Fibroblast of skin of left biceps (primary cell): ENCODE measurements at places on chromosomes 7 and 10.

GRCh38 chr7:41274179-41274578 is 428.7 kb downstream of the INHBA start:
- DNase-seq = no peak

DNA sequence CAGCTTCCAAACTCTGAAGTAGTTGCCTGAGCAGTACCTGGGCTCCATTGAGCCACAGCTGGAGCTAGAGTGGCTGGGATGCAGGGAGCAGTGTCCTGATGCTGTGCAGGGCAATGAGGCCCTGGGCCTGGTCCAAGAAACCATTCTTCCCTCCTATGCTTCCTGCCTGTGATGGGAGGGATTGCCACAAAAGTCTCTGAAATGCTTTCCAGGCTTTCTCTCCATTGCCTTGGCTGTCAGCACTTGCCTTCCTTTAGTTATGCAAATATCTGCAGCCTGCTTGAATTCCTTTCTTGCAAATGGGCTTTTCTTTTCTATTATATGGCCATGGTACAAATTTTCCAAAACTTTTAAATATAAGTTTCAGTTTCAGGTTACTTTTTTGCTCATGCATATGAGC is 972.2 kb upstream of the MBL2 start:
- DNase-seq = no peak

GRCh38 chr7:82972135-82972534 is 190.5 kb downstream of the PCLO start:
- DNase-seq = no peak

DNA sequence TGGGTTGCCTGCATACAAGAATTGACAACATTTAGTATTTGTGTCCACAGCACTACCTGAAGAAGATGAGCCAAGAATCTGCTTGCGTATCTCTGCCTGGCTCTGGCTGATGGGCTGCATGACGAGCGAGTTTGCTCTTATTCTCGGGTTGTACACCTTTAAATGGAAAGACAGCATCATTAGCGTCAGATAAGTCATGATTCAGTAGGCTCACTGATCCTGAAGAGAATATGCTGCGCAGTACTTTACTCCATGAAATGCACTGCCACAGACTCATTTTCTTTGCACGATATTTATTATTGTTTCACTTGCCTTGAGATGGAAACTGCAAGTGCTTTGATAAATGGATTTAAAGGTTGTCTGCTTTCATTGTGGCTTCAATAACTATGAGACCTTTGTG is 28.6 kb downstream of the DHX32 start:
- no peak for DNase-seq

DNA sequence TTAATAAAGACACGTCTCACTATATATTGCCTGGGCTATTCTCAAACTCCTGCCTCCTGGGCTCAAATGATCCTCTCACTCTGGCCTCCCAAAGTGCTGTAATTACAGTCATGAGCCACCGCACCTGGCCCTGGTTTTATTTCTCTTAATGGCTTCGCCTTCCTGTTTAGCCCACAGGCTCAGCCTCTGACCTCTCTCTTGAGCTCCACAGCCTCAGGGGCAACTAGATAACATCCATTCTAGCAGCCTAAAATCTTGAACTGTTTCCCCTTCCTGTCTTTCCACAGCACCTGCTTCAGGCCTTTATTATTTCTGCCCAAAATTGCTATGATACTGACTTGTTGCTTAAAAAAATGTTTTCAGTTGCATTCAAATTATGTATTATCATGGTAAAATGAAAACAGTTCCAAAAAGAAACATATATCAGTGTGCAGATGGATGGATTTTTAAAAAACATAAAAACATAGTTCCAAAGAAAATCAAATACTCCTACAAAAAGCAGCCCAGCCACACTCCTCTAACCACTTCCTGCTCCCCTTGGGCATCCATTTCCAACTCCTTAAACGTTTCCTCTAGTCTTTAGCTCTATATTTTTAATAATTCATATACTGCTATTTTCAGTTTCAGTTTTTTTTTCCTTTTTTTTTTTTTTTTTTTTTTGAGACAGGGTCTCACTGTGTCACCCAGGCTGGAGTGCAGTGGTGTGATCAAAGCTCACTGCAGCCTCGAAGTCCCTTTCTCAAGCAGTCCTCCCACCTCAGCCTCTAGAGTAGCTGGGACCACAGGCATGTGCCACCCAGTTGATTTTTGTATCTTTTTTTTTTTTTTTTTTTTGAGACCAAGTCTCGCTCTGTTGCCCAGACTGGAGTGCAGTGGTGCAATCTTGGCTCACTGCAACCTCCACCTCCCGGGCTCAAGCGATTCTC is 5.1 kb upstream of the BAZ1B start:
- no peak for DNase-seq

DNA sequence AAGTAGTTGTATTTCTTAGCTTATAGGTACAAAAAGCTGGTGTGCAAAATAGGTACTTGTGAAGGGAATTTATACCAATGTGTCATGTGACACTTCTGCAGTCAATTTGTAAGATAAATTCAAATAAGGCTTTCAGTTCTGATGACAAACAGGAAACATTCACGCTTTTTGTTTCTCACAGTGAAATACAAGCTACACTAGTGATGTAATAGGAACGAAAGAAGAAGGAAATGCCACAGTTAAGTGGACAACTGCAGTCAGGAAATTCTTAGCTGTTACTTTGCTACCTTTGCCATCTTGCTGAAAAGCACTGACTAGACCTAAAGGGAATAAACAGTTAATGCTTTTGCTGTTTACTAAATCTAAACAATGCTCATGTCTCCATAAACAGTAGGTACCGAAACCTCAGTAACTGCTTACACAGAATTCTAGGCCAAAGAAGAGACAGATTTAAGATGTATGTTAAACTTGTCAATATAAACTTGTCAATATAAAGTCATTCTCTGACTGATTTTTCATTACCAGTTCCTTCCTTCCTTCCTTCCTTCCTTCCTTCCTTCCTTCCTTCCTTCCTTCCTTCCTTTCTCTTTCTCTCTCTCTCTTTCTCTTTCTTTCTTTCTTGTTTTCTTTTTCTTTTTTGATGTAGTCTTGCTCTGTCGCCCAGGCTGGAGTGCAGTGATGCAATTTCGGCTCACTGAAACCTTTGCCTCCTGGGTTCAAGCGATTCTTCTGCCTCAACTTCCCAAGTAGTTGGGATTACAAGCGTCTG is 10.1 kb downstream of the OTUD1 start:
- no peak for DNase-seq

DNA sequence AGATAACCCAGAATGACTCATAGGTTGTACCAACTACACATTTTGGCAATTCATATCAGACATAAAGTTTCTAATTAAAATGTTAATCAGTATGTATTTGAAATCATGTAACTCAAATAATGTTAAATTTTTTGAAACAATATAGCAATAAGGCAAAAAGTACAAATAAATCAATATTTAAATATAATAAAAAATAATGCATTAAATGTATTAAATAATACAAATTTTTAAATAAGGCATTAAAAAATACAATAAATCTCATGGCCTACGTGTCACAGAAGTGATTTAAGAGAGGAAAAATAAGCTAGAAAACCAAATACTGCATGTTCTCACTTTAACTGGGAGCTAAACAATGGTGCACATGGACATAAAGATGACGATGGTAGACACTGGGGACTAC is 9.1 kb downstream of the PON2 start:
- DNase-seq = no peak

- DNase-seq = no peak
Observed at GRCh38 chr10:131749767-131750142, 151.1 kb upstream of the PPP2R2D start.

- DNase-seq = no peak
Observed at GRCh38 chr7:54831644-54832095, 72.7 kb upstream of the SEC61G start.

- no peak for DNase-seq
Observed at GRCh38 chr7:19106241-19107080, 11.0 kb downstream of the TWIST1 start.

DNA sequence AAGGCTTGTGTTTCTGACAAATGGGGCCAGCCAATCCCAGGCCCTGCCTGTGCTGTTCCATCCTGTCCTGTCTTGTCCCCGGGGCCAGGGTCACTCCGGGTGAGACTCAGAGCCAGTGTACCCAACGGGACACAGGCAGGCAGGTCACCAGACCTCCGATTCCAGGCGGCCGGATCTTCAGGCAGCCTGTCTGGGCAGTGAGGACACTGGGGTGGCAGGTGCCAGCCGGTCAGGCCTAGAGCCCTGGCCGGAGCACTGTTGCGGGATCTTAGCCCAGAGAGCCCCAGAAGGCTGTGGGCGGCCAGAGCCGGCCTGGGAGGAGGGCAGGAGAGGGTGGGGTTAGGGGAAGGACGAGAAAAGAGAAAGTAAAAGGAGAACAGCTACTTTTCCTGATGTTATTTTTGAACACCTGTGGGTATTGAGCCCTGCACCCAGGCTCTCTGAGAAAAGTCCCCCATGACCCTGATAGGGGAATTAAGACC is 134.3 kb upstream of the TNRC18 start:
- no peak for DNase-seq

DNA sequence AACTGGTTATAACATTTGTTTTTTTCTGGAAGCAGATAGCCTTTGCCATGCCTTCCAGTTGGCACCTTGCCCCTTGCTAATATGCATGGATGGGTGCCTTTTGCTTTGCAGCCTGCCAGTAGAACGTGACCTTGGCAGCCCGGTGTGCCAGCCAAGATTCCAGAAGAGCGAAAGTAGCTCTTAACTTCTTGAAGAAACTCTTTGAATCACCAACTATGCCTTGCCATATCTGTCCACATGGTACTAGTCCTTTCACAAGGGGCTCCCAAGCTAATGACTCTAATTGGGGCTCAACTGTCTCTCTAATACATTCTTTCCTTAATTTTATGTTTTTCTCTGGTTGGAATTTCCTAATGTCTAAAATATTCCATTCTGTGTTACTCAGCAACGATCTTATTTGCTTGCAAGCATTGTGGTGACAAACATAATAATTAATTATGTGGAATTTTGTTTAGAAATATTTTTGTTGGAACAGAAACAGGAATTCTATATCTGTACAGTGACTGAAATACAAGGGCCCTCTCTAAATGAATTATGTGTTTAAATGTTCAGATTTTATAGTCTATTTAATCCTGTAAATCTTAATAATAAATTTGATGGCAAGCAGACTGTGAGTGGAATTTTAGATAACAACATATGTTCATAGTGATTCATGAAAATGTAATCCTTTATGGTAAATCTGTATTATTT is 45.8 kb downstream of the HDAC9 start:
- peak; percentile 79 for DNase-seq

DNA sequence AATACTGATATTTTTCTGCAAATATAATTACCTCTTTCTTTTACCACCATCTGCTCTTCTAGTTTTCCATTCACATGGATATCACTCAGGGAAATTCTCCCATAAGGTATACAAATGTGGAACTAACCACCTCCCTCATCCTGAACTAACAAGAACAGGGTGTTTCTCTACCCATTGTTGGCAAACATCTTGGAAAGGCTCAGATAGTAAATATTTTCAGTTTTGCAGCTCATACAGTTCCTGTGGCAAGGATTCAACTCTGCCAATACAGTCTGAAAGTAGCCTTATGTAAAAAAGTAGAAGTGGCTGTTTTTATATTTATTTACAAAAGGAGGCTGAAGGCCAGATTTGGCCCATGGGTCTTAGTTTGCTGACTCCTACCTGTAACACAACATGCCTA is 513.0 kb upstream of the TEX47 start:
- no peak for DNase-seq

DNA sequence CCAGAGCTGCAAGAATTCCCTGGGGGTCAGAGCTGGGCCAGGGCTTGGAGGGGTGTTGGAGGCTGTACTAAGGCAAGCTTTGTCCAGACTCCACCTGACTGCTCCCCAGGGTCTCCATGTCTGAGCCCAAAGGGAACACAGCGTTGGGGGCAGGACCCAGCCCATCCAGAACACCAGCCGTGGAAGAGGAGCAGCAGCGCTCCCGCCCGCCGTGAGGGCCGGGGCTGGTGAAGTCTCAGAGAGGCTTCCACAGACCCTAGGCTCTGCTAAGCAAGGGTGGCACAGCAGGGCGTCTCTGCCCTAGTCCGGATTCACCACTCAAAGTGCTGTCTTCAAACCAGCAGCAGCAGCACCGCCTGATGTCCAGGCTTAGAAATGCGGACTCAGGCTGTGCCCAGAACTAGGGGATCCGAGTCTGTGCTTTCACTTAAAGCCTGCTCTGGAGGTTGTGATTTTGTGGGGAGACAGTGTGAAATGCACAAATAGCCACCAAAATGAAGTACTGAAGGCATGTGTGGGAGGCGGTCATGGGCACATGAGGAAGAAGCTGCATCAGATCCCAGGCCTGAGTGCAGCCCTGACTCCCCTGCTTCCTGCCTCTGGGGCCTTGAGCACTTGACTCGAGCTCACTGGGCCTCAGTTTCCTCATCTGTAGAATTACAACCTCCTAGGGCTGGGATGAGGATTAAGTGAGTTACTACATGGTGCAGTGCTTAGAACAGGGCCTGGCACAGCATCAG is 16.6 kb upstream of the AQP1 start:
- no peak for DNase-seq

DNA sequence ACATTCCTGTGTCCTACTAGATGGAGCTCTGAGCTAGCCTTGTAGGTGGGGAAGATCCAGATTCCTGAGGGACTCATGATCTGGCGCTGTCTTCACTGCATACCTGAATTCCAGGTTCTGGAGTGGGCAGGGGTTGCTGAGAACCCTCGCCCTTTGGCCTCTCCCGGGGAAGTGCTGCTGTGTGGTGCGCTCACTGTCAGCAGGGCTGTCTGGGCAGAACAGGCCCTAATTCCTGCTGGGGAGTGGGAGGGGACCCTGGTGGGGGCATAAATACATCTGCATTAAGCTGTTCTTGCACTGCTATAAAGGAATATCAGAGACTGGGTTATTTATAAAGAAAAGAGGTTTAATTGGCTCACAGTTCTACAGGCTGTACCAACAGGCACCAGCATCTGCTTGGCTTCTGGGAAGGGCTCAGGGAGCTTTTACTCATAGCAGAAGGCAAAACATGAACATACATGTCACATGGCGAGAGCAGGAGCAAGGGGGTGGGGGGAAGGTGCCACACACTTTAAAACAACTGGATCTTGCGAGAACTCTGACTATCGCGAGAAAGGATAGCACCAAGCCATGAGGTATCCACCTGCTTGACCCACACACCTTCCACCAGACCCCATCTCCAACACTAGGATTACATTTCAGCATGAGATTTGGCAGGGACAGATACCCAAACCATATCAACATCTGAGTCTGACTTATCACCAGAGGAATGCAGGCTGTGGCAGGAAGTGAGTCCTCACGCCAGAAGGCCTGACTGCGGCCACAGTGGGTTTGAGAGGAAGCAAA is 115.0 kb downstream of the ADCY1 start:
- peak; percentile 25 for DNase-seq

- no peak for DNase-seq
Observed at GRCh38 chr10:1186683-1186990, 130.5 kb downstream of the WDR37 start.

DNA sequence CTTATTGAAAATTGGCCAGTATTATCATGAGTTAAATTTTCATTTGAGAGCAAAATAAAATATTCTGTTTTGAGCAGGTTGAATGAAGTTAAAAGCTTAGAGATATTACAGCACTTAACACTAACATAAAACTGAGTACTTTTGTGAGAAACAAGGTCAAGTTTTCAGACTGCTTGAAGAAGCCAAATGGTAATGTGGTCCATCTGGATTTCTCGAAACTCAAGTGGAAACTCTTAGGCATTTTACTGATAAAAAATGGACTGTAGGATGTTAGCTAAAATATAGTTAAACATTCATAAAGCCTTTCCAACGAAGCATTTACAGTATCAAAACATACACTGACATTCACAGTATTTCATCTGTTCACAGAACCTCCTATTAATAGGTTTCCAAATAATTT is 528.1 kb upstream of the SEMA3D start:
- no peak for DNase-seq
